ENCODE measurements at places on chromosomes 5 and 9.

GRCh38 chr5:138606378-138607064 is 31.3 kb upstream of the HSPA9 start:
- DNase-seq = no peak

- DNase-seq = no peak
Observed at GRCh38 chr9:127876026-127876763, 1.3 kb downstream of the AK1 start.

- no peak for DNase-seq
Observed at GRCh38 chr9:101038488-101038887, 10.0 kb downstream of the PLPPR1 start.

DNA sequence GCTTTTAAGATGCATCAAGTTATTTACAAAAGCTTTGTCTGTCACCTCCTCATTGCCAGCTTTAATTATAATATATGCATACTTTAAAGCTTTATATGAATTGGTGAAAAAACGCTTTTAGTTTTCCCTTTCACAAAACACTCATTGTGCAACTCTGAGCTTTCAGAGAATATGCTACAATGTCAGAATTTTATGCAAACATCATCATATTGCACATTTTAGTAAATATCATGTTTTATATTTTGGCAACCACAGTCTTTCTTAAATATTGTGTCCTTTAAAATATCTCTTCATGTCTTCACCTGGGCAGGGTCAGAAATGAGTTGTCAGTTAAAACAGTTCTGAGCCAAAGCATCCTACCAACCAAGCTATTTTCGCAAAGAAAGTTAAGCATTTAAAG is 601.1 kb upstream of the RORB start:
- DNase-seq = no peak

GRCh38 chr9:19102181-19102630 is 498 bp downstream of the HAUS6 start:
- DNase-seq = no peak

GRCh38 chr5:180809403-180810209 is 7.0 kb upstream of the MGAT1 start:
- peak; percentile 65 for DNase-seq

- no peak for DNase-seq
Observed at GRCh38 chr5:151212406-151212798, 11.5 kb downstream of the CCDC69 start.

DNA sequence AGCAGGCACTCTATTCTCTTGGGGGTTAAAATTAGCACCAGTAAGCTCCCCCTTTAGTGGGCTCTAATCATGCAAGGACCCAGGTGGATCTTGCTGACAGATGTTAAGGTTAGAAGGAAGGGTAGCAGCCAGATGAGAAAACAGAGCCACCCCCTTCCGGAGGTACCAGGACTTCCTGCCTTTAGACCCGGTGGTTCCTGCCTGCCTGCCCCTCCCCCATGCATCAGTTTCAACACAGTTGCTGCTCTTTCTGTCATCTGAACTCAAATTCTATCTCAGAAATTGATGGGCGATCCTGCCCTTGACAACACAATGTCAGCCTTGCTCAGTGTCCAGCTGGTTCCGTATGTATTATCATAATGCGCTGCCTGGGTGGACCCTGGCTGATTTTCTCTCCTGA is 287.3 kb downstream of the EBF1 start:
- DNase-seq = no peak

DNA sequence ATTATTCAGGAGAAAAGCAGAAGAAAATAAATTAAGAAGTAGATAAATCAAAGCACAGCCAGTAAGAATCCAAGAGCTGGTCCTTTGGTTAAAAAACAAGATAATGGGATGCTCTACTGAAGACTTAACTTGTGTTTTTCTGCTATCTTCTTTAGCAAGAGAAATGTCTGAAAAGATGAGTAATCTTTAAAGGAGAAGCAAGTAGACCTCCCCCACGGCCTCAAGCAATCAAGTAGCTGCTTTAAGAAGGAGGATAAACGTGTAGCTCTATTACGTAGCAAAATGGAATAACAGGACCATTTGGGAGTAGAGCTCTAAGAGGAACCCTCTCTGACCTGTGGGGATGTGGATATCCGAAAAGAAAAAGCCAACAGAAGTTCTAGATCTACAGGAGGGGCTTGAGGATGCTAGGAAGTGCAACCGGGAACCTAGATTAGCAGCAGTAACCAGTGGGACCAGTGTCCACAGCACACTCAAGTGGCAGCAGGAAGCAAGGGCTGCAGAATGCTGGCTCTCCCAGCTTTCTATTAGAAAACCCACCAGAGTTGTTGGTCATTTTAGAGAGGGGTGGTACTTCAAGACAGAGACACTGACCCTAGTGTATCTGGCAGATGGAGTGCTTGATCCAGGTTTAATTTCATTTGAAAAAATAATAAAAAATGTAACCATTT is 185.4 kb downstream of the GABBR2 start:
- no peak for DNase-seq

DNA sequence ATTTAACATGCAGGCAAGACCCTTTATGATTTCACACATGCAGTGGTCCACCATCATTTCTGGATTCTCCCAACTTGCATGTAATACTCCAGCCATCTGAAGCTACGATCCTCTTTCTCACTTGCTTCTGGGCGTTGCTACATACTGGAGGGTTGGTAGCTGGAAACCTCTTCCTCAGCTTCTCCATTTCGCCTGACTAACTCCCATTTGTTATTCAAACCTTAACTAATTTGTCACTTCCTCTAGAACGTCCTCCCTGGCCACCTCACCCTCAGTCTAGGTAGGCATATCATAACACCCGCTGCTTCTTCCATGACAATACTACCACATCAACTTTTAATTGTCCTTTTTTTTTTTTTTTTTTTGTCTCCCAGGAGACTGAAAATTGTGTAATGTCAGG is 72.6 kb upstream of the EQTN start:
- no peak for DNase-seq

GRCh38 chr5:138918686-138919085 is 43.6 kb upstream of the LRRTM2 start:
- no peak for DNase-seq

All from thoracic aorta (tissue), 2 donors.